ENCODE measurements at places on chromosomes 5 and 9. TPM values are rescaled to one million over a fixed set of nuclear protein-coding genes. Genes with fewer than 3 reads are reported as not detected.

PAX5 gene
- 0.17 TPM for total RNA-seq

GLRA1 gene
- total RNA-seq, result not detected

SLC34A1 gene
- total RNA-seq, result not detected

F2RL2 gene
- total RNA-seq, result 0.07 TPM

BRINP1 gene
- not detected for total RNA-seq

GZMA gene
- not detected for total RNA-seq

TMEM141 gene
- total RNA-seq, result 73.6 TPM

LMX1B gene
- 11.3 TPM for total RNA-seq
